ENCODE measurements at places on chromosomes 3 and 15.

- no peak for DNase-seq
These were observed 60.6 kb upstream of the PLCL2 start for GRCh38 chr3:16824081-16824696.

DNA sequence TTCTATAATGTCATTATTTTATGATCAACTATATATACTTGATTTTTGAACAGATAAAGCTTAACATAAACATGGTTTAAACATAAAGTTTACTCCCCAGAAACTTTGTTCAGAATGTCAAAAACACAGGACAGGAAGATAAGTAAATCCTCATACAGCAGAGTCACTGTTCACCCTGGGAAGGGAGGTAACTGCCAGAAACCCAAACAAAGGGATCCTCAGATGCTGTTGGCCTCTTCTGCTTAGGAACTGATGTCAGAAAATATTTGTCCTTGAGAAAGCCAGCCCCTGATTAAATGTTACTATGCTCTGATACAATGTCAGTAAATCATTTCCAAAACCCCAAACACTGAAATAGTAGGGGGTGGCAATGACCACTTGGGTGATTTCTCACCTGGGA, 185.3 kb downstream of the TJP1 start:
- DNase-seq, result no peak

GRCh38 chr15:40763801-40764628, at the start of gene GCHFR:
GCHFR (plus strand) TSS chr15:40764068; CDS start chr15:40764181, 113 bp downstream.
- DNase-seq, result no peak

GRCh38 chr3:171815973-171816595, 5.8 kb upstream of the PLD1 start:
- DNase-seq, result no peak

DNA sequence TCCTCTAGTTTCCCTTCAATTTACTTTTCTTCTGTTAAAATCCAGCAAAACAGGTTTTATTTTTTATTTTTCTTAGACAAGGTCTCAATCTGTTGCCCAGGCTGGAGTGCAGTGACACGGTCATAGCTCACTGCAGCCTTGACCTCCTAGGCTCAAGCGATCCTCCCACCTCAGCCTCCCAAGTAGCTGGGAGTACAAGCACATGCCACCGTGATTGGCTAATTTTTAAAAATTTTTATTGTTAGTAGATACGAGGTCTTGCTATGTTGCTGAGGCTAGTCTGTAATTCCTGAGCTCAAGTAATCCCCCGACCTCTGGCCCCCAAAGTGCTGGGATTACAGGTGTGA, 41.6 kb downstream of the ILDR1 start:
- no peak for DNase-seq

DNA sequence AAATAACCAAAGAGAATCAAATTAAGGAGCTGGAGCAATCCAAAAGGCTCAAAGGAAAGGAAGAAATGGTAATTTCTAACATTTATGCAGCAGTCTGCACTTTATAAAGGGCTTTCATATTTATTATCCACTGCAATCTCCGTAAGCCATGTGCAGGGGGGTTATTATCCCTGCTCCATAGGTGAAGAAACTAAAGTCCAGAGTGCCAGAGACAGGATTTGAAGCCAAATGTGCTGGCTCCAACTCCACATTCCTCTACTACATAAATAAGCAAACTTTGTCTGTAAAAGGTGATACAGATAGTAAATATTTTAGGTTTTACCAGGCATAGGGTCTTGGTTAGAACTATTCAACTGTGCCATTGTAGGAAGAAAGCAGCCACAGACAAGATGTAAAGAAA, 221.4 kb downstream of the MINAR1 start:
- no peak for DNase-seq

DNA sequence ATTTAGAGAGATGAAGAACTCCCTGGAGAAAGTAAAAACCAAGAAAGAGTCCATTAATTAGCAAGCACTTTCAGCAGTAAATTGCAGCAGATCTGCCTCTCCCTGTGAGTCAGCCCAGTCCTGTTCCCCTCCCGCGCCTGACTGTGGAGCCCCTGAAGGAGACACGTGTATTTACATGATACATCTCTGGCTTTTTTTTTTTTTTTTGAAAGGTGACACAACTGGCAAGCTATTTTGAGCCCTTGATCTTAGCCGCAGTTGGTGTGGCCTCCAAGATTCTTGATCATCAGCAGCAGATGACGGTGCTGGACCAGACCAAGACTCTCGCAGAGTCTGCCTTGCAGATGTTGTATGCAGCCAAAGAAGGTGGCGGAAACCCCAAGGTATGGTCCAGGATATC, 271.8 kb upstream of the TPM1 start:
- no peak for DNase-seq

- DNase-seq, result peak; percentile 4
These were observed 33.9 kb downstream of the PFN2 start for GRCh38 chr3:149936812-149937230.

DNA sequence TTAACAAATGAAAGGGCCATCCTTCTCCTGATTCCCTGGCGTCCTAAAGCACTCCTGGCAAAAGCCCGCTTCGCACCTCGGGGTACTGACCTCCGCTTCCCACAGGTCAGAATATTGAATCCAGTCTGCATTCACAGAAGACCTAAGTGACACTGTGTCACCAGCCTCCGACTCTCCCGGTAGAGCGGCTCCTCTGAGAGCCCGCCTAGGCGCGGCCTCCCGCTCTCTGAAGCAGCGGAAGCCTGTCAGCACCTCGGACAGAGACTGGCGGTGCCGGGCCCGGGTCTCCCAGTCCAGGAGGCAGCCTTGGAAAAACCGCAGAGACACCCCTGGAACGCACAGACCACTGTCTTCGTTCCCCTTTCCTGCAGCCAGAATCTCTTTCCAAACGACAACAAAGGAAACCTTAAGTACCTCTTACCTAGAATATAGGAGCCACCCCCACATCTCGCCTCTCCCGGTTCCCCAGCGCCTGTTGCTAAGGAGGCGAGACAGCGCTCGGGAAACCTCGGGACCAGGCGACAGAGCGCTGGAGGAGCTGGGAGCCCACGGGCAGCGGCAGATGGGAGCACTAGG, 1.2 kb downstream of the GABRB3 start:
- no peak for DNase-seq

Measured in activated CD4-positive, alpha-beta T cell treated with anti-CD3 and anti-CD28 coated beads for 24 hours (primary cell).